Stimulated activated CD4-positive, alpha-beta T cell treated with anti-CD3 and anti-CD28 coated beads, Interleukin-1b, Interleukin-23, amount 100 ng/mL, for 4 hours (primary cell): ENCODE measurements at places on chromosomes 2 and 18.

DNA sequence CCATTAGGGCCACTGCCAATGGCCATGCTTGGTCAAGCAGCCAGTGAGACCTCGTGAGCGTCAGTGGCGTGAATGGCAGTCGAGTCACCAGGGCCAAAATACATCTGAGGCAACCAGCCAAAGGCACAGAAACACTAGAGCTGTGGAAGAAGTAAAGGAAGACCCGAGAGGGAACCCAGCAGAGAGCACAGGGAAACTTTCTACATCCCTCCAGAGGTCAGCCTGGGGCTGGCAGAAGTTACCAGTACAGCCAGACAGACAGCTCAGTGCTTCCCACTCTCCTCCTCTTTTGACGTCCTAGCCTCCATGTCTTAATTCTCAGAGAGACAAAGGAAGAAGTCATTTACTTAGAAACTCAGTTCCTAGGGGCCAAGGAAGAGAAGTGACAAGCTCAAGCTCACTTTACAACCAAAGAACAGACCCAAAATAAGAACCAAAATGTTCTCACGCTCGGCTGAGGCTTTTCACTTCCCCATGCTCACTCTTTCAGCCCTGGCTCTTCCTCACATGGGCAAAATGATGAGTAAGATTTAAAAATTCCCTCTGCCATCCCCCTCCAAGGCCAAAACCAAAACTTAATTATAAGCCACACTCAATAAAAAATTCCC, 8.7 kb downstream of the CYRIA start:
- no peak for DNase-seq

- DNase-seq, result no peak
Measured at GRCh38 chr2:175251425-175252041, 70.0 kb upstream of the ATP5MC3 start.

GRCh38 chr2:46708492-46708891, 207.1 kb downstream of the MCFD2 start:
- DNase-seq, result no peak

DNA sequence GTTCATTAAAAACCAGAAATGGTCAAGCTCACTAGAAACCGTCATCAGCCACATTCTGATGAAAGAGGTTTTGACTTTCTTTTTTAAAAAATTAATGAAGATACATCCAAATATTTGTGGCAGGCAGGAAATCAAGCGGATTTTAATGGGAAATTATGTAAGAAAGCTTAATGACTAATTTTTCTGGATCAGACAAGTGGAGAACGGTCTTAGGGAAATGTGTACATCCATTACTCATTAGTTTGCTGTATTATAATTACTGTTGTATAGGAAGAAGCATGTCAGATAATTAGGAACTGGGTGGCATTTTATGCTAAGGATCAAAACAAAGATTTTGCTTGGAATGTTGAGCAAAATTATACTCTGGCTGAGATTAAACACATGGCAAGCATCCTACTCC, 39.4 kb downstream of the AGAP1 start:
- no peak for DNase-seq

DNA sequence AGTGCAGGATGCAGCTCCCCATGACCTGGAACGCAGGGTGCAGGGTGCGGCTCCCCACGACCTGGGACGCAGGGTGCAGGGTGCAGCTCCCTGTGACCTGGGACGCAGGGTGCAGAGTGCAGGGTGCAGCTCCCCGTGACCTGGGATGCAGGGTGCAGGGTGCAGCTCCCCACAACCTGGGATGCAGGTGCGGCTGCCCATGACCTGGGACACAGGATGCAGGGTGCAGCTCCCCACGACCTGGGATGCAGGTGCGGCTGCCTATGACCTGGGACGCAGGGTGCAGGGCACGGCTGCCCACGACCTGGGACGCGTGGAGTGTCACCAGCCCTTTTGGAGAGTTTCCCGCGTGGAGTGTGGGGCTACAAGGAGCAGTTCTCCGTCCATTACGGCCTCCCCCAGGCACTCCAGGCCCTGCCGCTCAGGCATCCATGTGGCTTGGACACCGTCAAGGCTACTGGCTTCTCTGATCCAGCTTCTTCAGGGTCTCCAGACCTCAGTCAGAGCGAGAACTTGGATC, 38.7 kb downstream of the PXDN start:
- no peak for DNase-seq

DNA sequence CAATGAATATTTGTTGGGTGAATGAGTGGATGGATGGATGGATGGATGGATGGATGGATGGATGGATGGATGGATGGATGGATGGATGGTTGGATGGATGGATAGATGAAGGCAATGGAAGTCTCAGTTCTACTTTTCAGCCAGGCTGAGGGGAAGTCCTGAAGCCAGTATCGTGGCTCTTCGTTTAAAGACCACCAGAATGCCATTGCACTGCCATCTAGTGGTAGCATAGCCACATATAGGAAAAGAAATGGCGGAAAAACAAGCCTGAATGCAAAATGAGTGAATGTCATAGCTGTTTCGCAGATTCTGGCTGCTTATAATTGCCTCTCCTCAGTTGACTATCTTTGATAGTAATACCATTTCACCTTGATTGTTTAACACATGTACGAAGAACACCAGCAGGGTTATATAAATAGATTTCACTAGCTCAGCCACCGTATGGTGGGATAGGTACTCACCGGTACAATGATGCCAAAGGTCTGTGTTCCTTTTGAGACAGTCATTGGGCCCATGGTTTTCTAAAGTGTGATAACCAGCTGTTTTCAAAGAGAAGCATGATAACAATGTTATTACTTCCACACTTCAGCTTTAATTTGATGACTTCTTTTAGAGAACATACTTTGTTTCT, 62.3 kb upstream of the GREB1L start:
- DNase-seq, result peak; percentile 28

- DNase-seq, result no peak
Measured at GRCh38 chr2:142478206-142478605, 347.4 kb upstream of the LRP1B start.

GRCh38 chr2:25332571-25332970, 9.2 kb downstream of the DNMT3A start:
- DNase-seq, result no peak

GRCh38 chr2:238152771-238153688, 5.7 kb upstream of the ERFE start:
- DNase-seq, result no peak

DNA sequence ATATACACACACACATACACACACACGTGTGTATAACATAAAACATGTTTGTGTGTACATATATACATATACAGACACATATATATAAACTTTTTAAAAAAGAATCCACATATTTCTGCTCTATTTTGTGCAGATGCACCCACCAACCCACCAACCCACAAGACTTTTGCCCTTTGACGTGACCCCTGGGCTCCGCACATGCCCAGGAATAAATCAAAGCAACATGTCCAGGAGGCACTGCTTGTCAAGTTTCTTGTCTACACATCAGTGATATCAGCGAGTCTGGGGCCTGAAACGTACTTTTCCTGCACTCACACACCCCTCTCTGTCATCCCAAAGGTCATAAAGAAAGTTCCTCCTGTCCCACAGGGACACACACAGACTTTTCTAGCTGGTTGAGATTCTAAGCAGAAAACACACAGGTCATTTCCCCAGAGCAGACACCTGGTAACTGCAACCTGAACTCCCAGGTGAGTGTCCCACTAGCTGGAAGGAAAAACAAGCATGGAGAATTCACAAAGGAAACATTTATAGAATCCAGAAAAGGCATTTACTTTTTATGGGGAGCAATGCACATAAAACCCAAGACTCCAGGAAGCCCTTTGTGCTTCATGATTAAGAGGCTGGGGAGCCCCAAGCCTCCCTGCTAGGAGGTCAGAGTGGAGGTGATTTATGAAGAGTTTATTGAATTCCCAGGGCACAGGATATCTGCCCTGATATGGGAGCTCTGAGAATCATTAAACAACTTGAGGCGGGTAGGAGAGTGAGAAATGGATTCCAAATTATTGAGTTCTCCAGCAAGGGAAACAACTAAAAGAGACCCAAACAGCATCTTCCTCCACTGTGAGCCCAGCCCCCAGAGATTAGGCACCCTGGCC, 211.6 kb downstream of the MGAT5 start:
- DNase-seq, result no peak
